ENCODE measurements at places on chromosomes 13 and 19.

DNA sequence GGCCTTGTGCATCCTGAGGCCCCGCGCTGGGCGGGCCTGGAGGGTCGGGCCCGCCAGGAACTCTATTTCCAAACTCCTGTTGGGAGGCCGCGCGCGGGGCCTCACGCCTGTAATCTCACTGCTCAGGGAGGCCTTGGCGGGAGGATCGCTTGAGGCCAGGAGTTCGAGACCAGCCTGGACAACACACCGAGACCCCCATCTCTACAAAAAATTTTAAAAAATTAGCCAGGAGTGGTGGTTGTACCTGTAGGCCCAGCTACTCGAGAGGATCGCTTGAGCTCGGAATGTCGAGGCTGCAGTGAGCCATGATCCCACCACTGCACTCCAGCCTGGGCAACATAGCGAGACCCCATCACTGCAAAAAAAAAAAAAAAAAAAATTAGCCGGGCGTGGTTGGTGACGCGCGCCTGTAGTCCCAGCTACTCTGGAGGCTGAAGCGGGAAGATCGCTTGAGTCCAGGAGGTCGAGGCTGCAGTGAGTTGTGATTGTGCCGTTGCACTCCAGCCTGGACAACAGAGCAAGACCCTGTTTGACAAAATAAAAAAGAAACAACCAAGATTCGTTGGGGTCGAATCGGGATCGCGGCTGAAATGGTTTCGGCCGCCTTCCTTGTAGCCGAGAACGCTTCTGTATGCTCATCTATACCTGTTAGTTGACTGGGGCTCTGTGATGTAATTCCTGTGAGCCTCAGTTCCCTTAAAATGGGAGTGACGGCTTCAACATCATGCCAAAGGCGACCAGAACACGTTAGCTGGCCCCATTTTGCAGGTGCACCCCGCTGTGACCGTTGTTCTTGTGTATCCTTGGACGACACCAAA is 636 bp downstream of the SF3A2 start:
- no peak for DNase-seq

GRCh38 chr19:17289489-17289888 is 7.8 kb downstream of the ANKLE1 start:
- no peak for DNase-seq

- DNase-seq: no peak
Observed at GRCh38 chr13:35478271-35479037, 2.0 kb upstream of the MAB21L1 start.

- DNase-seq: no peak
Observed at GRCh38 chr19:46528601-46529590, 33.2 kb upstream of the PNMA8B start.

DNA sequence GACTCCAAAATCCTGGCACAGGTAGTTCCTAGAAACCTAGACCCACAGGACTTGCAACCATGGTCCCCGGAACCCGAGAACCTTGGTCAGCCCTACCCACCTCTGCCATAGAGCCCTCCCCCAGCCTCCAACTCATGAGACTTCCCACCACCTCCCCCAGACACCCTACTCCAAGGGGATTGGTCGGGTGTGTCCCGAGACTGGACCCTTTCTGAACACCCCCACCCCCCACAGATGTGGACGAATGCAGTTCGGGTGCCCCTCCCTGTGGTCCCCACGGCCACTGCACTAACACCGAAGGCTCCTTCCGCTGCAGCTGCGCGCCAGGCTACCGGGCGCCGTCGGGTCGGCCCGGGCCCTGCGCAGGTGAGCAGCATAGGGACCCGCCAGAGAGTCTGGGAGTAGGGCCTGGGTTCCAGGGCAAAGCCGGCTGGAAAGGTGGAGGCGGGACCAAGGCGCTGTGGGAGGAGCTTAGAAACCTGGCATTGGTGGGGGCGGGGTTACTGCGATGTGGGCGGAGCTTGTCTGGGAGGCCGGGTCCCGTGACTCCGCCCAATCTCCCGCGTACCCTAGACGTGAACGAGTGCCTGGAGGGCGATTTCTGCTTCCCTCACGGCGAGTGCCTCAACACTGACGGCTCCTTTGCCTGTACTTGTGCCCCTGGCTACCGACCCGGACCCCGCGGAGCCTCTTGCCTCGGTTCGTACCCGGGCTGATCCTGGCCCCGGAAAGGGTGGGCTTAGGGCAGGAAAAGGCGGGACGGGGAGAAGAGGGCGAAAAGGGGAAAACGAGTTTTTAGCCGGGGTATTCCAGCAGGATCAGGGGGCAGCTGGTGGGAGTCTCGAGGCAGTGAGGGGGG is 11.9 kb downstream of the LTBP4 start:
- DNase-seq: peak; percentile 79

GRCh38 chr19:18701250-18701608 is 17.7 kb downstream of the CRTC1 start:
- DNase-seq: peak; percentile 77

DNA sequence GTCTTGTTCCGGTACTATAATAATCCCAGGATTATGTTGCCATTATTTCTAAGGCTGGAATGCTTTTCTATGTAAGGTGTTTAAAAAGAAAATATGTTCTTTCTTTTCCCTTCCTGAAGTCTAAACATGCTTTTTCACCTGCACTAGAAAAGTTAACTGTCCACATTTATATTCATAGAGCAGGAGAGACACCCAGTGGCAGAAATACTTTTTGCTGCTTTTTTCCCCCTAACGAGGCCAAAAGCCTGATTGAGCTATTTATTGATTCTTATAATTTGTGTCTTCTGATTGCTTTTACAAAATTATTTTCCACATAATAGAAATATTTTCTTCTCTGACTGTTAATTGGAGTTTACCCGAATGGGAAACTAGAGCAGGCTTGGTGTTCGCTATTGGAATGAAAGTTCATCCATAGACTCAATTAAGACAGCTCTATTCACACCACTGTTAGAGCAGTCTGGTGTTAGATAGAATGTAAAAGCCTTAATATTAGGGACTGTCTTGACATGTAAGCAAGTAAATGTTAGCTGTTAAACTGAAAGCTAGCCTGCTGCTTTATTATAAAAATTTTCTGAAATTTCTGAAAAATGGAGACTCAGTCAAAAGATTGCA is 15.8 kb downstream of the GPR180 start:
- peak; percentile 64 for DNase-seq

DNA sequence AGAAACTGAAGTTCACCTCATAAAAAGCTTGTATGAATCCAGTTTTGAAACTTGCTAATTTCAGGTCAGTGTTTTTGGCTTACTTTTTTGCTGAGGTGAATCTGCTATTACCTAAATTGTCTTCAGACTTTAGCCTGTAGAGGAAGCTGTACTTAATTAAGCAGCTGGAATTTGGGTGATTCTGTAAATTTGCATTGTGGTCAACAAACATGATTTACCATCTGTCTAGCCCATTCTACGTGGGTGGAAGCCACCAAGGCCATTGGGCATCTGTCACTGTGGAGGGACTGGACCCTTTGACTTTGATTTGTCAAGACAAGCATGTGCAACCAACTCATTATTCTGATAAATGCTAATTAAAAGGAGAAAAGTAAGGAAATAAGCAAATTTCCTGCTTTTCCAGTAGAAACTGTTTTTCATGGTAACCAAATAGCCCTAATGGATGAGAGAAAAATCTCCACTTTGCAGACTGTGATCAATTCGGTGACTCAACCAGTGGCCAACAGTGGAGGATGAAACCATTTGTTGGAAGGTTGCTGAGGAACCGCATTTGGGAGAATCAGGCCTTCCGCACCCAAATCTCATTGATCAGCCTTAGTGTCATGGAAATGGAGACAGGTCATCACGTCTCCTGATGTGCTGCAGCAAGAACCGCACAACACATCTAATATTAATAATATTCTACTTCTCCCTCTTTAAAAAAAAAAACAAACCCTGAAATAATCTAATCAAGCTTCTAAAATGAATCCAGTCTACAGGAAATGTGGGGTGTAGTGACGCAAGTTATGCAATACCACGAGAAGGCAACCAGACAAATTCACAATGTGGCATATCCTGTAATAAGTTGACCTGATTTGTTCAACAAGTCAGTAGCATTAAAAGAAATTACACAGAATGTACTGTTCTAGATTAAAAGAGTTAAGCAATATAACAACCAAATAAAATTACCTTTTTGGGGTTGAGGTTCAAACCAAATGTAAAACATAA is 54.3 kb downstream of the GARRE1 start:
- no peak for DNase-seq

GRCh38 chr13:99829593-99830239 is 141.9 kb downstream of the ZIC5 start:
- no peak for DNase-seq

DNA sequence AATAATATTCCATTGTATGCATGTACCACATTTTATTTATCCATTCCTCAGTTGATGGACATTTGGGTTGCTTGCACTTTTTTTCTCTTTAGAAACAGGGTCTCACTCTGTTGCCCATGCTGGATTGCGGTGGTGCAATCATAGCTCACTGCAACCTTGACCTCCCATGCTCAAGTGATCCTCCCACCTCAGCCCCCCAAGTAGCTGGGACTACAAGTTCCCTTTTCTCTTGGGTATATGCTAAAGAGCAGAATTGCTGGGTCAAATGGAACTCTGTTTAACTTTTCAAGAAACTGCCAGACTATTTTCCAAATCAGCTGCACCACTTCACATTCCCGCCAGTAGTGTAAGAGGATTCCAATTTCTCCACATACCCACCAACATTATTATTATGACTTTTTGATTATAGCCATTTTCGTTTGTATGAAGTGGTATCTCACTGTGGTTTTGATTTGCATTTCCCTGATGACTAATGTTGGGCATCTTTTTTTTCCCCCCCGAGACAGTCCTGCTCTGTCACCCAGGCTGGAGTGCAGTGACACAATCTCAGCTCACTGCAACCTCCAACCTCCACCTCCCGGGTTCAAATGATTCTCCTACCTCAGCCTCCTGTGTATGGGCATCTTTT is 7.6 kb upstream of the IPO5 start:
- no peak for DNase-seq

GRCh38 chr19:45615795-45616703 is 14.0 kb upstream of the GPR4 start:
- DNase-seq: peak; percentile 16

- peak; percentile 1 for DNase-seq
Observed at GRCh38 chr19:29690842-29691241, 24.2 kb downstream of the C19orf12 start.

GRCh38 chr13:59643364-59643841 is 520.3 kb downstream of the DIAPH3 start:
- no peak for DNase-seq

DNA sequence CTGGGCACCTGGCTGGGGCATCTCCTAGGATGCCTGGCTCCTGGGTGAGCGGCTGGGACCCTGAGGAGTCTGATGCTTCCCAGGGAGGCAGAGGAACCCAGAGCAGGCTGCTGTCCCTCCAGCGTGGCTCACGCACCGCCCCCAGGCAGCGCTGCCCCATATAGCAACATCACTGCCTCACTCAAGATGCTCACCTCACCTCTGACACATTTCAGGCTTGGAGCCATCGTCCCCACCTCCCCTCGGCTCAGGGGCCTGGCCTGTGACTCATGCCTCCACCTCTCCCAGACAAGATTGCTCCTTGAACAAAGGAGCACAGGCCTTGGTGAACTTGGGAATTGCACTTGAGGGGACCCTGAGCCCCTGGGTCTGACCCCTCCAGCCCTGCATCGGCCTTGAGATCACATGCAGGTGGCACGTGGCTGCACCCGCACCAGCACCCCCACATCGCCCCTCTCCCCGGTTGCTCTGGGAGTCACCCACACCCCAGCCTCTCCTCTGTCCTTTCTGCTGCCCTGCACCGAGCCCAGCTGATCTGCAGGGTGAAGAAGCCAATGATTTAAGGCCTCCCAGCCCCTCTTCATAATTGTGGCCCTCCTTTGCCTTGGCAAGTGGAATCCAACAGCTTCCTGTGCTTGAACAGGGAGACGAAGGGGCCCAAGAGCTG is 11.2 kb downstream of the CEBPA start:
- DNase-seq: no peak

DNA sequence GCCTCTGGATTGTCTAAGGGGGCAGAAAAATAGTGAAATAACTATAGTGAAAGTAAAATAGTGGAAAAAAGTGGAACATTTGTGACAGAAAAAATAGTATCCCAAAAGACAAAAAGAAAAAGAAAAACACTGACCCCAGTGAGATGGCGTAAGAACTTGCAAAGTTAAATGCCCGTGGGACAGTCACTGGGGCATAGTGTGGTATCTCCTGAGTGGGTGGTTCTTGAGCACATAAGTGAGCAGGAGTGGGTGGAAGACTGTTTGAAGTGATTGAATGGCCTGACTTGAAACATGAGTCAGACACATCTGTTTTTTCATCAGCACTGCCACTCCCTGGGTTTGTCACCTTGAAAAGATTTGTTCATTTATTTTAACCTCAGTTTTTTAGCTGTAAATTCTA is 2.5 kb downstream of the ZNF430 start:
- DNase-seq: no peak

DNA sequence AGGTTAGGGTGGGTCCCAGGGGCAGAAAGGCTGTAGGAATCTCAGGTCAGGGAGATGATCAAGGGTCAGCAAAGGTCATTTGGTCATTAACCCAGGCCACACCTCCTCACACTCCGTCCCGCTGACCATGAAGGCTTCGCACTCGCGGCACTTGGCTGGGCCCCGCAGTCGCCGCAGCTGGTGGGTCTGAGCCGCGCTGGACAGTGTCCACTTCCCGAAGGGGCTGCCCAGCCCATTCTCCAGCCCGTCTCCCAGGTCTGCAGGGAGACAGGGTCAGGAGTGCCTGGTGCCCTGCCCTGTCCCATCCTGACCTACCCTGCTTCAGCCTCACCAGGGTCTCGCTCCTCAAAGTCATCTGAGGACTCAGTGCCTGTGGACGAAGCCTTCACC is 7.3 kb upstream of the LPAR2 start:
- no peak for DNase-seq

DNA sequence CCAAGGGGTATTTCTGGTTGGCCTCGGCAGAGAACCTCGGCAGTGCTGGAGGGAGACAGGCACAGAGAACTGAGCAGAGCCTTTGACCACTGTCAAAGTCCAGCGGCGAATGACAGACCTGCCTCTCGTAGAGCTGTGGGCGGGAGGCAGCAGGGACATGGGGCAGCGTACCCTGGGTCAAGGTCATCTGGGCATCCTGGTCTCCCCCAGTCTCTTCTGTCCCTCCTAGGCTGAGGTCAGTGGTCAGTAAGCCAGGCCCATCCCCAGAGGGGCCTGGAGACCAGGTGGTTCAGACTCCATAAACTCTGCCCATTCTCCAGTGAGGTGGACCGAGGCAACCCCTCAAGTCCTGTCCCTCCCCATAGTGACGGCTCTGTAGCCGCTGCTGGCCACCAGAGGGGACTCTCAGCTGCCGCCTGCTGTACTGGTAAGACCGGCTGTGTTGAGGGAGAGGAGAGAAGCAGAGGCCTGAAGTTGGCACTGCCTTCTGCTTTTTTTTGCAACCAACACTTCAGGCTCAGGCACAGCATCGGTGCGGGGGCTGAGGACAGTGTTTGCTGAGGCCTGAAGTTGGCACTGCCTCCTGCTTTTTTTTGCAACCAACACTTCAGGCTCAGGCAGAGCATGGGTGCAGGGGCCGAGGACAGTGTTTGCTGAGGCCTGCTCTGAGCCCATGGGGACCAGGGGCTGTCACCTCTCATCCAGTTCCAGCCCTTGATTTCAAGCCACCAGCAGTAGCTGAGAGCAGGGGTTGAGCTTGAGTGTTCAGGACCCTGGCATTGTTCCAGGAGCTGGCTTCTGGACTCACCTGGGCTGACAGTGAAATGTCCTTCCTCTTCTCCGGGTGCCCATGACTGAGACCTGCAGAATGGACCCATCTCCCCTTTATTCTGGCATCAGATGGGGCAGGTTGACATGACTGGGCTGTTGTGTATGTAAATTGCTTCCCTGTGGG is at the start of gene PGLYRP2:
TSS of gene PGLYRP2 (minus strand) at position 111 of the 955 bp plus-strand sequence. CDS start 130 bp downstream, outside the sequence.
- DNase-seq: no peak

- DNase-seq: no peak
Observed at GRCh38 chr13:52405369-52405766, 604 bp downstream of the THSD1 start.
